ENCODE measurements at places on chromosomes 16 and 17. TPM values are rescaled to one million over a fixed set of nuclear protein-coding genes. Genes with fewer than 3 reads are reported as not detected.

DNA sequence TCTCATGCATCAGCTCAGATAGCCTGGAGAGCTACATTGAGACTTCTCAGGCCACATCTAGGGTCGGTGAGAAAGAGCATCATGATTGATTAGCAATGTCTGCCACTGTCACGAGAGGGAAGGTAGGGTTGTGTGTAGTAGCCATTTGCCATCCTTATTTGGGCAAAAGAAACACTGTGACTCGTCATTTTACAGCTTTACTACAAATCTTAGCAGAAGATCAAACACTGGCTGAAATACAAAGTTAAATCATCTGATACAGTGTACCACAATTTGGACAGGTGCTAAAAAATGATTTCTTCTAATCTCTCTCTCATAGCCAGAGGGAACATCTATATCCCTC lies 334.3 kb downstream of the CBLN1 start:
- DNase-seq = no peak

DNA sequence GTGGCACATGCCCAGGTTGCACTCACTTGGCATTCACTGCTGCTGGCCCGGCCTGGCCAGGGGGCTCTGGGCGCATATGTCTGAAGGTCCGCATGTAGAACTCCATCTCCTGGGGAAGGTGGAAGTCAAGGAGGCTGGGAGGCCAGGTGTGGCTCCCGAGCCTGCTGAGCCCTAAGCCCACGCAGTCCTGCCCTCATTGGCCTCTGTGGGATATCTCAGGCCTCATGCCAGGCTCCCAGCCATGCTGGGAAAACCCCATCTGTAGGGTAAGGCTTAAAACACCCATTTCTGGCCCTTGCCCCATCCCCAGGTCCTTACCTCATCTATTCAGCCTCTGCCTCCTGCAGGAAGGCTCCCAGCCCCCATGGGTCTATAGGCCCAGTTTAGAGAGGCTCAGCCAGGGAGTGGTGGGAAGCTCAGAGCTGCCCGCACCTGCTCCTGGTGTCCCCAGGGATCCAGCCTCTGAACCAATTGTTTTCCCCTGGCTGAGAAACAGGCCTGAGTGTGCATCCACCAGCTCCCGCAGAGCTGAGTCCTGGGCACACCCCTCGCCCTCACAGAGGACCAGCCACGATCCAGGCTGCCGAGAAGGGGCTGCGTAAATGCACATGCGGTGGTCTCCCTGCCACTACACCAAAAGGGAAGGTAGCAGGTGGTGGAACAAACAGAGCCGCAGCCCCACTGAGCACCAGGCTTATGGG lies 2.3 kb upstream of the TPPP3 start:
- DNase-seq = no peak

DNA sequence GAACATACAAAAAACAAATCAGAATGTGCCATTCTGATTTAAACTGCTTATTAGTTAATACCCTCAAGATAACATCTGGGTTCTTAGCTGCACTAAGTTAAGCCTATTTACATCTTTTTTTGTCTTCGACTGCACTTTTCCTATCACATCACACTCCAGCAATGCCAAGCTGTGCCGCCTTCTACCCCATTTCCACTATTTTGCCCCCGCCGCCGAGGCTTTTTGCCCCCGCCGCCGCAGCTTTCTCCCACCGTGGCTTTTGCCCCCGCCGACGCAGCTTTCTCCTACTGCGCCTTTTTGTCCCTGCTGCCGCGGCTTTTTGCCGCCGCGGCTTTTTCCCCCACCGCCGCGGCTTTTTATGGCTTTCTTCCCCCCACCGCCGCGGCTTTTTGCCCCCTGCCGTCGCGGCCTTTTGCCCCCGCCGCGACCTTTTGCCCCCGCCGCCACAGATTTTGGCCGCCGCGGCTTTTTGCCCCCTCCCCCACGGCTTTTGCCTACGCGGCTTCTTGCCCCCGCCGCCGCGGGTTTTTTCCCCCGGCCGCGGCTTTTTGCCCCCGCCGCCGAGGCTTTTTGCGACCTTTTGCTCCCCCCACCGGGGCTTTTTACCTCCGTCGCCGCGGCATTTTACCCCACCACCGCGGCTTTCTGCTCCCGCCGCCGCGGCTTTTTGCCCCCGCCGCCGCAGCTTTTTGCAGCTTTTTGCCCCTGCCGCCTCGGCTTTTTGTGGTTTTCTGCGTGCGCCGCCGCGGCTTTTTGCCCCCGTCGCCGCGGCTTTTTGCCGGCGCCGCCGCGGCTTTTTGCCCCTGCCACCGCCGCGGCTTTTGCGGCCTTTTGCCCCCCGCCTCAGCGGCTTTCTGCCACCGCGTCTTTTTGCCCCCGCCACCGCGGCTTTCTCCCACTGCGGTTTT lies 331.4 kb upstream of the WSB1 start:
- DNase-seq = no peak

- no peak for DNase-seq
Measured at GRCh38 chr16:54286366-54287130, at the start of gene IRX3. TSS of gene IRX3 (minus strand) at chr16:54286787. CDS start at chr16:54286050, 737 bp downstream.

- DNase-seq = no peak
Measured at GRCh38 chr16:87304951-87305350, 12.2 kb downstream of the C16orf95 start.

DNA sequence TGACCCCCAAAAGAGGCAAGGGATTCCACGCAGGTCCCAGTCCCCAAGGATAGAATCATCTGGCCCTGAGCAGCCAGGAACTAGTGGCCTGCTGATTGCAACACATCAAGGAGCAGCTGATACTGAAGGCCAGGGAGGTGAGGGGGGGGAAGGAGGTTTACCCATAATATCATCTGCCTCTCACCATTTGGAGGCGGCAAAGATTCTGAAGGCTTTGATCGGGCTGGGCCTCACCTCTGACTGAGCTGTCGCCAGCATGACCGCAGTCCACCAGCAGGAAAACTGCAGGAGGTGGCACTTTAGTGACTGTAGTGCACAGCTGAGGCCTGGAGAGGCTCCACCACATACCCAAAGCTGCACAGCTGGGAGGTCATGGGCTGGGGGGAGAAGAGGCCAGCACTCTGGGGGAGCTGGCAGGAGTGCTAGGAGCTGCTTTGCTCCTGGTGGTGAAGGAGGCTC lies 20.5 kb upstream of the ITGA3 start:
- DNase-seq = no peak

DNA sequence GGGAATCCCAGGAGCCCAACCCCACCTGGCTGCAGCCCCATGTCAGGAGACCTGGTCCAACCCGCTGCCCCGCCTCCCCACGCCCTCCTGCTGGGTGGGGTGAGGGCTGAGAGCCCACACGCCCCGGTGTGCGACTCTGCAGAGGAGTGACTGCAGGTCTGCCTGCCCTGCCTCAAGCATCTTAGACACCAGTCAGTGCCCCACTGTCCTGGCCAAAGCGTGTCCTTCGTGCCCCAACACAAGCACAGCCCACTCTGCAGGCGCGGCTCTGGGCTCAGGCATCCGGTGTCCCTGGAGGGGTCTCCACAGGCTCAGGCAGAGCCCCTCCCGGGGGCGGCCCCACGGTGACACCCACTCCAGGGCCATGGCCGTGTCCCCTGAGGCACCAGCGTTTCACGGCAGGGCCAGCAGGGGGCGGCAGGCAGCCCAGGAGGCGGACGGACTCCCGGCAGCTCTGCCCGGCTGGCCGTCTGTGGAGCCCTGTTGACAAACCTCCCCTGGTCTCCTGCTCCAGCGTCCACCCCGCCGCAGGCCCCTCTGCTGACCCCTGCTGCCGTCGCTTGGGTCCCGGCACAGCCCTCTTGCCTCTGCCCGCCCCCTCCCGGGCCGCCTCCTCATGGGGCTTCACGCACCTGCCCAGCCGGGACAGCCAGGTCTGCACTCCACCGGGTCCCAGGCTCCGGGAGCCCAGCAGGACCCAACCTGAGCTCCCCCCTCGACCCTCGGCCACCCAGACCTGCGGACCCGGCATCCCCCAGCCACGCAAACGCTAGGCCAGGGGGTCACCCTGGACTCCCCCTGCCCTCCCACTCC lies 8.6 kb upstream of the UBE2I start:
- peak; percentile 65 for DNase-seq

GRCh38 chr17:50208611-50209061 lies 7.2 kb upstream of the COL1A1 start:
- DNase-seq = no peak

DNA sequence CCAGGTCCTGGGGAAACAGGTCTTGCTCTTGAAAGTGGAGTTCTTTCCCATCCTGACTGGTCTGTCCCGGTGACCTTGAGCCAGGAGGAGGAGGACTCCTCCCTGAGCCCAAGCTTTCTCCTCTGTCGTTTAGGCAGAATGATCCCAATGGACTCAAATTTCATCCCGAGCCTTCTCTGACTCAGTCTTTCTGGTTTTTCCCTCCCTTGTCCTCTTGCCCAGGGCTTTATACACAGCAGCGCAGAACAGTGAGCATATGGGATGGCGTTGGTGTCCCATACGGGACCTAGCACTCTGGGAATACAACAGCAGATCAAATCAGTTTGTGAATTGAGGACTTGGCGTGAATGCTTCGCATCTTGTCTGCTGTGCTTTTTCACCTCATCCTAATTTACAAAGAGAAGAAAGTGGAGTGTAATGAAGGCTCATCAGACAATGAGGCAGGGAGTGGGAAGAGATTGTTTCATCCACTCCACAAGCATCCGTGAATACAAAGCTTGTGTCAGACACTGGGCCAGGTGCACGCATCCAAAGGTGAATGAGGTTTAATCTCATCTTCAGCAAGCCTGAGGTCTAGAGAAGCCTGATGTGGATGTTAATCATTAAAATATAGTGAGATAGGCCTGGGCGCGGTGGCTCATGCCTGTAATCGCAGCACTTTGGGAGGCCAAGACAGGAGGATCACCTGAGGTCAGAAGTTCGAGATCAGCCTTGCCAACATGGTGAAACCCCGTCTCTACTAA lies 1.1 kb upstream of the XYLT1 start:
- no peak for DNase-seq

- DNase-seq = no peak
Measured at GRCh38 chr17:10661437-10661836, 4.3 kb upstream of the MYH3 start.

CCL7 gene
- total RNA-seq = not detected

CHST4 gene
- total RNA-seq = not detected

USP31 gene
- total RNA-seq = 11.4 TPM

HES7 gene
- total RNA-seq = 1.4 TPM

EXOC3L1 gene
- not detected for total RNA-seq

CIBAR2 gene
- total RNA-seq = not detected

CX3CL1 gene
- total RNA-seq = 0.05 TPM

INCA1 gene
- 0.30 TPM for total RNA-seq

USP6 gene
- total RNA-seq = 0.23 TPM
